ENCODE measurements at places on chromosomes 5 and 9.

- DNase-seq = no peak
Measured at GRCh38 chr5:71582945-71583584, 4.1 kb upstream of the MCCC2 start.

- peak; percentile 78 for DNase-seq
Measured at GRCh38 chr5:54171645-54172384, 138.6 kb downstream of the ARL15 start.

- DNase-seq = no peak
Measured at GRCh38 chr5:154743812-154744211, 11.4 kb upstream of the LARP1 start.

DNA sequence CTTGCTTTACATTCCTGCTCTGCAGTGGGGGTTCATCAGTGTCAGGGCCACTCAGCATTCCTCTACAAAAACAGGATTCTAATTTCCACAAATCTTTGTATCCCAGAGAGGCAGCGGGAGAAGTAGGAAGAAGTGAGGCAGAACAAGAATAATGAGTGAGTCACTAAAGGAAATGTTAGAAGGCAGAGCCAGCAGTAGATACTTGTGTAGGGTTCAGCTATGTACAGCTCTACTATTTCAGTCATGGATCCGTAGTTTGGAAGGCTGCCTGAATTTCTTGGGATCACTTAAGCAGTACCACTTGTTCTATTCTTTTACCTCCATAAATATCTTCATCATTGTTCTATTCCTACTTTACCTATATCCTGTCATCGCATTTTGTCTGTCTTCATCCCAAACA lies 246.3 kb upstream of the TLE4 start:
- DNase-seq = no peak

GRCh38 chr9:137458194-137459151 lies 661 bp downstream of the NSMF start:
- no peak for DNase-seq

DNA sequence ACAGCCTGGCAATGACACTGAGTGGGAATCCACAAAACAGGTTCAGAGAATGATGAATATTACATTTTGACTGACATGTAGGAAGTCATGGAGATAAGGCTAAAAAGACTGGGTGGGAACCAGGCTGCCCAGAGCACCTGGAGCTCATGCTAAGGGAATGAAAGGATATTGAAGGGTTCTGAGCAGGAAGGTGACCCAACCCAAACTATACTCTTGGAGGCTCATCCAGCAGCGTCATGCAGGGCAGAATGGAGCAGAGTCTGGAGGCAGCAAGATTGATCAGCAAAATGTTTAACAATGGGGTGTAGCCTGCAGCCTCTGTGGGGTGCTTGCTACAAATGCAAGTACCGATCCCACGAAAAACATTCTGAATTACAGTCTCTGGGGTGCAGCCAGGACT lies 120.2 kb downstream of the PSD2 start:
- DNase-seq = no peak

GRCh38 chr5:123209502-123210027 lies 120.5 kb downstream of the PRDM6 start:
- DNase-seq = no peak

DNA sequence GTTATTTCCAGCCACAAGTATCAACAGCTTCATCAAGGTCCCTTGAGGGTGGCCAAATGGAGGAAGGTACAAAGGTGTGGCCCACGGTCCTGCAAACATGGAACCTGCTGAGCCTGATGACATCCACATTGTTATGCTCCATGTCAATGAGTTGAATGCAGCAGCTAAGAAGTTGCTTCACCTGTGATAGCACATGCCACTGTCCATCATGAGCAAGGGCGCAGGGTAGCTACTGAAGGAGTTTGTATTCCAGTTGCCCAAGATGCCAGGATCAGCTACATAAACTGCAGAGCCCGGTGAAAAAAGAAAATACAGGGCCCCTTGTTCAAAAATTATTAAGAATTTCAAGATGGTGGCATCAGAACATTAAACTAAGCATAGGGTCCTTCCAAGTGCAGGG lies 24.2 kb downstream of the LSM11 start:
- no peak for DNase-seq

DNA sequence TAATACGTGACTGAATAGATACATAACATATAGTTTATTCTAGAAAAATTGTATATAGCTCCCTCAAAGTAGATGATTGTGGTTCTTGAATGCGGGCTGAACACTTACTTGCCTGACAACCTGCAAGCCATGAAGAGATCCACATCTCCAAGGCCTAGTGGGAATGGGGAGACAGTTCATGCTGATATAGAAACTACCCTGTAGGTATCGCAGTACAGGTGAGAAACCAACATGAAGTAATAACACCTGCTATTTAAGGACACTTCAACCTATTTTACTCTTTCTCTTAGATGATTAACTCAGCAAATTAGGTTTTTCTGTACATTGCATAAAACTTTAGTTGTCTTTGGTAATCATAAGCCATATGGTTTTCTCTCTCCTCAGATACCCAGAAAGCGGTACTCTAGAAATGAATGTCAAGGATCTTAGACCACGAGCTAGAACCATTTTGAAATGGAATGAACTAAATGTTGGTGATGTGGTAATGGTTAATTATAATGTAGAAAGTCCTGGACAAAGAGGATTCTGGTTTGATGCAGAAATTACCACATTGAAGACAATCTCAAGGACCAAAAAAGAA lies 47.3 kb downstream of the UHRF2 start:
- DNase-seq = no peak

DNA sequence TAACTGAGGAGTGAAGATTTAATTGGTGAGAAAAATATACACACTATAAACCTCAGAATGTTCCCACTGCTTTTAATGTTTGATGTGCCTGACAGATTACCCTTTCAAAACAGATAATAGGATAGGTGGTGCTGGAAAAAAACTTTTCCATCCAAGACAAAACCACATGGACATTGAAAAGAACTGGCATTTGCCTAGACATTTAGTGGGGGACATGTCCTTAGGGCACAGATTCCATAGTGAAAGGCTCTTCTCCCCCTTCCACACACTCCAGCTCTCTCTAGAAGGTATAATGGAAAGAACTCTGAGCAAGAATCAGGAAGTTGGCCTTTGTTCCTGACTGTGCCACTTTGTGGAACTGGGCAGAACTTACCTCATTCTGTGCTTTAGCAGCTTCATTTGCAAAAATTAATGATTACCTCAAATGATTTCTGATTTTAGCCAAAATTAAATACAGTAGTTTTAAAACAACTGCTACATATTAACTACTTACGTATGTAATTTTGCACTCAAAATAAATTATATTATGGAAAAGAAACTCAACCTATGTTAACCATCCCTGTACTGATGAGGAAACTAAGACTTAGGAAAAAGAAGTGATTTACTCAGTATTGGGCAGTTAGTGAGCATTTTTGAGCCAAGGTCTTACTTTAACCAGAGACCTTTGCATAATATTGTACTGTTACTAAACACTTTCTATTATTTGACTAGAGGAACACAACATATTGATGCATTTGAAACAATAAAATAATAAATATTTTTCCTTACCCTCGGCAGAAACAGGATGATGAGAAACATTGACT lies 43.3 kb downstream of the TMC1 start:
- no peak for DNase-seq

DNA sequence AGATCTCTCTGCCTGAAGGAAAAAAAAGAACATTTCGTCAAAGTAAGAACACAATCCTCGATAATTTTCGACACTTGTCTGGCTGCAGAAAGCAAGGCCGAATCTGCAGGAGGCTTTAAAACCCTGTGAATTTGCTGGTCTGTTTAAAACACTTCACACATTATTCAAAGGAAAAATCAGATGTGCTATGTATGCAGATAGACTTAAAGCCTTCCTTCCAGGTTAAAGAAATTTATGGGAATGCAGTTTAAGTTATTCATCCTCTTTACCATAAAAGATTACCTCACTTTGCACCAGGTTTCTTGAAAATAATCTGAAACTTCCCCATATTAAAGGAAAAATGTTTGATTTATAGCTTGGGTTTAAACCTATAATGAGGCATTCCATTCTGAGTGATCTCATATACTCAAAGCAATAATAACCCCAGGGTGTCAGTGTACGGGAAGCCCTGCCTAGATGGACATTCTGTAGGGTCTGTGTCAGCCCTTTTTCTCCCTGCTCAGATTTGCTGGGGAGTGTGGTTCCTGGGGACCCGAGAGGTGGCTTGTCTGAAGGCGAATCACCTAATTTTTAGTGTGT lies 323.5 kb upstream of the SLC24A2 start:
- no peak for DNase-seq

DNA sequence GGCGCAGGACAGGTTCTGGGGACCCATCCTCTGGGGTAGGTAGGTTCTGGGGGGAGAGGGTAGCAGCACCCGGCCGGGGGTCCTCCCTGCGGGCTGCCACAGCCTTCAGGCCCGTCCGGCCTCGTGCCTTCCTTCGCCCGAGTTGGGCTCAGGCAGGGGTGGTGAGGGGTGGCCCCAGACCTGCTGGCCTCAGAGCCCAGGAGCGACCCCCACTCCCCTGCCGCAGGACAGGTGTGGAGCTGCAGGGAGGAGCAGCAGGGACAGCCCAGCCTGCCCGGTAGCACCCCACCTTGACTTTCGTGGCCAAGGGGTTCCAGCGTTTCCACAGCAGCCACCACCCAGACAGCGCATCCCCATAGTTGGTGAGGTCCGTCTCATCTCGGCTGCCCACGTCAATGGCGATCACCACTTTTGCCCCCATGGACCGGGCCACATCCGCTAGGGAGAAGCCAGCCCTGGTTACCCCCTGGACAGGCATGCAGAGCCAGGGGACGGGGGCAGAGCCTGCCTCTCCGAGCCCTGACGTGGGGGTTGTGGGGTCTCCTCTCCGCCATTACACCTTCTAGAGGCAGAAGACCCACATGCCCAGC lies 3.4 kb upstream of the NSMF start:
- DNase-seq = no peak

DNA sequence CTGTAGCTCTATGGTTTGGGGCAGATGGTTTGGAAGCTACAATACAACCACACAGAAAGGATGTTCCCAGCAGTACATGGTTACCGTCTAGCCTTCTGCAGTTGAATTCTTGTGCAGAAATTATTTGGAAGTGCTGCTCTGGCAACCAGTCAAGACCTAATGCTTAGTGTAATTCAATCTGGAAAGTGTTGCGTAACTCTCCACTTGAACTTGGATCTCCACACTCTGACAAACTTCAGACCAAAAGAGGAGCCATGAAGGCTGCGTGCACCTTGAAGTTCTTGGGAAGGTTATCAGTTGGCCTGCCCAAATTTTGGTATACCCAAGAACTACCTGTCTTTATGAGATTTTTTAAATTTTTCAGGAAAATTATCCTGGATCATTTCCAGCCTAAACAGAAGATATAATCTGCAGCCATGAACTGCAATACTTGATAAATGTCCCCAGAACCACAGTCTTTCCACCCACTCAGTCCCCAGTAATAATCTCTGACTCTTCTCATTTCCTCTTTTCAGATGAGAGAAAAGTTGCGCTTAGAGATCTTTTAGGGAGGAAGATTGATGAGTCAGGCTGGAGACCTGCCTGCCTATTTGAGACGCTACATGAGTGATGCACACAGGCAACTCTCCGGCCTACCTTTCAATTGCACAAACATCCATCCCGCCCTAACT lies 159.9 kb downstream of the FANCC start:
- DNase-seq = no peak

DNA sequence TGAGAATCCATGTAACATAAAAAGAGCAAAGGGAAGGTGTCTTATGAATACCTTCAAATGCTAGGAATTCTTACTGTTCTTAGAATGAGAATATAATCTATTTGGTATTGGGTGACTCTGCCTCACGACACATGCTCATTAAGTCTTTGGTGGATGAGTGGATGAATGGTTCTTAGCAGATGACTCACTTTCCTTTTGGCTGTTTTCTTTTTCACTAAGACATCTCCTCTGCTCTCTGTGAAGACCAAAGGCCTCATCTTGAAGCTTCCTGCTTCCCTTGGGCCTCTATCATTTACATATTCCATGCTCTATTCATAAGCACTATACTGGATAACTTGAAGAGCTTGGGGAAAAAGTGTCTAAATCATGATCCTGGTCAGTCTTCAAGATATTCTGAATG lies 468.1 kb downstream of the SPATA31D1 start:
- no peak for DNase-seq

GRCh38 chr9:94870793-94871558 lies 144.5 kb downstream of the AOPEP start:
- DNase-seq = no peak

GRCh38 chr5:177005619-177006264 lies 837 bp downstream of the UIMC1 start:
- peak; percentile 84 for DNase-seq

GRCh38 chr5:66299463-66299862 lies 155.4 kb downstream of the SREK1 start:
- DNase-seq = no peak

- peak; percentile 84 for DNase-seq
Measured at GRCh38 chr9:121213136-121213806, 11.6 kb upstream of the RAB14 start.

DNA sequence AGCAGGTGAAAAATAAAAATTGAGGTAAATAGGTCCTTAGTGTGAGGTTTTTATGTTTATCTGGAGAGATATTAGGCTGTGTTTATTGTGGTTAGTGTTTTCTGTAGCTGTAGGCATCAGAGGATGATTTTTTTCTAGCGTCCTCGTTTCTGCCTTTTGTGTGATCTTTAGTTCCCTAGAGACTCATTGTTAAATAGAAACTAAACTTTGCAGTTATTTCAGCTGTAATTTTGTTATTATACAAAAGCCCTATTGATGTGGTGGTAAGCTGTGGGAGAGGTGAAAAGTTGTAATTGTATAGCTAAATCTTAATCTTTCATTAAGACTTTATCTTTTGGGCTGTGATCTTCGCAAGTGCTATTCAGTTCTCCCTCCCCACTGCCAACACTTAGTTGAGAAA lies 340.3 kb downstream of the CYLC2 start:
- no peak for DNase-seq

DNA sequence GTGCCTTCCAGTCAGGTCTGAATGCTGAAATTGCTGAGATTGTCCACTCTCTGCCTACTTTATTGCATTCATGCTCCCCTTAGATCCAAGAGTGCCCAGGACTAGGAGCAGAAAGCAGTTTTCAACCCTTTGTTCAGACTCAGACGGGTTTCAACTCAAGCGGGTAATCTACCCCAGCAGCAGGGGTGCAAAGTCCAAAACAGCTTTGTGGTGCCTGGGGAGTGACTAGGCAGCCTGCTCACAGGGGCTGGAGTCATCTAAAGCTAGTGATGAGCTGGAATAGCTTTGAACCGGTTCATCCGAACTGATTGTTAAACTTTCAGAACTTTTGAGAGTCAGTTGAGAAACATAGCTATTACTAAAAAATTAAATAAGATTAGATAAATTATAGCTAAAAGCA lies 71.0 kb upstream of the IQGAP2 start:
- no peak for DNase-seq

DNA sequence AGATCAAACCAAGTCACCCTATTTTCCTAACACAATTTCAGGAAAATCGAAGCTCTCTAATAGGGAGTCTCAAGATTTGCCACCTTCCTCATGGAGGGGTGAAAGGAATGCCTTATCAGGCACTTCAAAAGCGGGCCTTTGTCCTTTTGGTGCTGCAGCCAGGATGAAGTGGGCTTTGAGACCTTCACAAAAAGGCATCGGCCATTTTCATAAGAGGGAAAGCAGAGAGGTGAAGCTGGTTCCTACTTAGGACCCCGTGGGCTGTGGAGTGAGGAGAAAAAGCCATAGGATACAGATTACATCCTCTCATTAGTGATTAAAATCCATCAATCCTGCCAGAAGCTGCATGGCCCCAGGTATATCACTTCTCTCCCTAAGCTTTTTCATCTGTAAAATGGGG lies 859 bp downstream of the CDKN2AIPNL start:
- DNase-seq = no peak

GRCh38 chr9:110083866-110084265 lies 124.1 kb downstream of the C9orf152 start:
- no peak for DNase-seq

- no peak for DNase-seq
Measured at GRCh38 chr9:70421272-70422180, 7.1 kb upstream of the KLF9 start.

- DNase-seq = no peak
Measured at GRCh38 chr9:20271096-20271495, 351.2 kb downstream of the MLLT3 start.

Measured in OCI-LY7 (cell line).